ENCODE measurements at places on chromosomes 16 and 17.

GRCh38 chr17:45912319-45912718, 18.0 kb downstream of the MAPT start:
- no peak for DNase-seq

- DNase-seq = no peak
Measured at GRCh38 chr17:10169290-10169689, 29.1 kb downstream of the GAS7 start.

- DNase-seq = no peak
Measured at GRCh38 chr16:2751577-2752034, 832 bp upstream of the SRRM2 start.

DNA sequence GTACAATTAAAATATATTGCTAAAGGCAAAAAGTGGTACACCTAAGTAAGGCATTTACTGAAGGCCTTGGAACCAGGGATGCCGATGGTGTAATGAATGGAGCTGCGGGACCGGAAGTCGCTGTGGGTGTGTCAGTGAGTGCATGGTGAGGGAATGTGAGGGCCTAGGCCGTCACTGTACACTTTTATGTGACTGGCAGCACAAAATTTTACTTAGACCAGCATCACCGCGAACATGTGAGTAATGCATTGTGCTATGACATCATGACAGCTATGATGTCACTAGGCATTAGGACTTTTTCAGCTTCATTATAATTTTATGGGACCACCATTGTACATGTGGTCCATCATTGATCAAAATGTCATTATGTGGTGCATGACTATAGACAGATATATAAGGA, 14.7 kb downstream of the ALOX15B start:
- no peak for DNase-seq

DNA sequence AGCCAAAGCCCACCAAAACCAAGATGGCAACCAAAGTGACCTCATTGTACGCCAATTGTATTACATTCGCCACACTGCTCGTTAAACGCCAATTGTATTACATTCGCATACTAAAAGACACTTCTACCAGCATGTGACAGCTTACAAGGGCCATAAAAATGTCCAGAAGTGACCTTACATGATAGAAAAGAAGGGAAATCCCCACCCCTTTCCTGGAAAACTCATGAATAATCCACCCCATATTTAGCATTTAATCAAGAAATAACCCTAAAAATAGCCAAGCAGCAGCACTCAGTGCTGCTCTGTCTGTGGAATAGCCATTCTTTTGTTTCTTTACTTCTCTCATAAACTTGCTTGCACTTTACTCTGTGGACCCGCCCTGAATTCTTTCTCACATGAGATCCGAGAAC, 25.7 kb downstream of the PSMD7 start:
- no peak for DNase-seq

- no peak for DNase-seq
Measured at GRCh38 chr17:4998027-4998731, 429 bp downstream of the KIF1C start.

DNA sequence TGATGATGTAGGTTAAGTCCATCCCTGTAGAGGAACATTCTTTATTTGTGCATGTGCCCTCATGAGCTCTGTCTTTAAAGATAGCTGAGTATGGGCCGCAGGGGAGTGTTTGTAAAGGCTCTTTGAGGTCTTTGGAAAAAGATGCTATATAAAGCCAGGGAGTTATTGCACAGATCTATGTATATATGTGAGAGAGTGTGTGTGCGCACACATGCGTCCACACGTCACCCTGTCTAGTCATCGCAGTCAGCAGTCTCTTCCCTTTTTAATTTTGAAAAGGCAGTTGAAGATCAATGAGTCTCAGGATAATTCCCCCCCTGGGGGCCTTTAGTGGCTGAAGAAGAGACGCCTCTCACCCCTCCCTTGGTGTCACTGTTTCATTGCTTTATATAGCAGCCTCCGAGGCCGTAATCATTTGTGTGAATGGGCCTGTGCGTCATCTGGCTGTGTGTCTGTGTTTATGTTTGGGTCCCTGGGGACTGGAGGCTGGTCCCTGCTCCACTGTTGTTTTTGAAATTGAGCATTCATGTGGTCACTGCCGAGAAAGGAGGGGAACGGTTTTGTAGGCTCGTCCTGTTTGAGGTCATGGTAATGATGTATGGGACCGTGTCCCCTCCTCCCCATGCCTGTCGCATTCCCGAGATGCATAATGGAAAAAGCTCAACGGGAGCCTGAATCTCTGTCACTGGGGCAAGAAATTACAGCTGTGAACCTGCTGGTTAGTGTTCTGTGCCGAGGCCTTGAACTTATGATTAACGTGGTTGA, 143.9 kb downstream of the SNX29 start:
- no peak for DNase-seq

DNA sequence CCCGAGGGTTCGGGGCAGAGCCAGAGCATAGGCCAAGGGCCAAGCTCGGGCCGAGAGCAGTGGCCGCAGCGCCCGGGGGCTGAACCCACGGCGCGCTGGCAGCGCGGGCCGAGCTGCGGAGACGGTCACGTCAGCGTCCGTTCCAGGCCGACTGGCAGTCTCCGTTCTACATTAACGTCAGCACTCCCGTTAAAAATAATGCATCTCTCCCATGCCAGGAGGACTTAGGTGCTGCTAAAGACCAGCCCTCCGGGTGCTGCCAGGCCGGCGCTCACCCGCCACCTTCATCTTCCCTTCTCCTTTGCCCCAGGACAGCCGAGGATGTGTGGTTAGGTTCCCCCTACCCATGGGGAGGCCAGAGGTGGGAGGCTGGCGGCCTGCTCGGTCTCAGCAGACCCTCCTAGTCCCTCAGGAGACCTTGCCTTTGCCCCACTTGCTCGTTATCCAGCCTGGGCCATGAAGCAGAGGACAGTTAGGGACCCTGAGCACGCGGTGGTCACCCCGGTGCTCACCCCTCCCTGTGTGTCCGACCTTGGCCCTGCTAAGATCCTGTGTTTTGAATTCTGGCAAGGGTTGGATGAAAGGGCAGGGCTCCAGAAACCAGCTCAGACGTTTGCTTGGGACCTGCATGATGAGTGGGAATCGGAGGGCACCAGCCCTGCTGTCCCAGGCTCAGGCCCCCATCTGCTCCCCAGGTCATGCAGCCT, 572 bp downstream of the MPG start:
- no peak for DNase-seq

Data from CD4-positive, alpha-beta T cell treated with Interleukin-21 for 1 hour (primary cell).